Keratinocyte (primary cell): ENCODE measurements at places on chromosomes 4 and X.

DNA sequence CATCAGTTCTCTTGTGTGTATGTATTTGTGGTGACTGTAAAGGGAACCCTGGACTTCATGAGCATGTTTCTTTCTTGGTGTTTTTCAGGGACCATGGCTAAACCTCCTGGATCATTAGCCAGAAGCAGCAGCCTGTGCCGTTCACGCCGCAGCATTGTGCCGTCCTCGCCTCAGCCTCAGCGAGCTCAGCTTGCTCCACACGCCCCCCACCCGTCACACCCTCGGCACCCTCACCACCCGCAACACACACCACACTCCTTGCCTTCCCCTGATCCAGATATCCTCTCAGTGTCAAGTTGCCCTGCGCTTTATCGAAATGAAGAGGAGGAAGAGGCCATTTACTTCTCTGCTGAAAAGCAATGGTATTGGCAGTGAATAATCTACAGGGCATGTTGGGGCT, 157.0 kb downstream of the STIM2 start:
- DNase-seq = no peak

DNA sequence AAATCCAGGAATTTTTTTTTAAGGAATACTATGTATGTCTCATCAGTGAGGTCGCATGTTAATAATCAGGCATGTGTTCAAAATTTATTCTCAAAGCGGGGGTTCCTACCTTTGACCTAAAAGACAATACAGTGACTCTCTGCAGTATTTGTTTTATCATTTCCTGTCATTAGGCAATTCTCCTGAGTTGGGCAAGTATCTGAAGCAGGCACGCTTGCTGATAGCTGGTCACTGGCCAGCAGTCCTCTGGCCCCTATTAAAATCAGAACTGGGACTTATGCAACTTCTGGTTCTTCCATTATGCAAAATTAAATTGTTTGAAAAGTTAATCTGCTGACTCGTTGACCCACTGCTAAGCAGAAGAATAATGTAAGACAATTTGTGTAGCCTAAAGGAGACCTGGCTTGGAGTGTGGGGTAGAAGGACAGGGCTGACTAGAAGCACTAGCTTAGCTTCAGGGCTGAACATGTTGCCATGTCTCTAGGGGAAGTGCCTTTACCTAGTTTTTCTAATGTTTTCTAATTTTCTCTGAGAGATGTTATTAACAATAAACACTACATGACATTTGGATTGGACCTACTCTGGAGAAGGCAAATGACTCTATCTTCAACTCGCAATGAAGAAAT, 36.0 kb upstream of the GABRA2 start:
- DNase-seq = no peak

GRCh38 chrX:11430271-11430670, 137.1 kb downstream of the AMELX start:
- no peak for DNase-seq

DNA sequence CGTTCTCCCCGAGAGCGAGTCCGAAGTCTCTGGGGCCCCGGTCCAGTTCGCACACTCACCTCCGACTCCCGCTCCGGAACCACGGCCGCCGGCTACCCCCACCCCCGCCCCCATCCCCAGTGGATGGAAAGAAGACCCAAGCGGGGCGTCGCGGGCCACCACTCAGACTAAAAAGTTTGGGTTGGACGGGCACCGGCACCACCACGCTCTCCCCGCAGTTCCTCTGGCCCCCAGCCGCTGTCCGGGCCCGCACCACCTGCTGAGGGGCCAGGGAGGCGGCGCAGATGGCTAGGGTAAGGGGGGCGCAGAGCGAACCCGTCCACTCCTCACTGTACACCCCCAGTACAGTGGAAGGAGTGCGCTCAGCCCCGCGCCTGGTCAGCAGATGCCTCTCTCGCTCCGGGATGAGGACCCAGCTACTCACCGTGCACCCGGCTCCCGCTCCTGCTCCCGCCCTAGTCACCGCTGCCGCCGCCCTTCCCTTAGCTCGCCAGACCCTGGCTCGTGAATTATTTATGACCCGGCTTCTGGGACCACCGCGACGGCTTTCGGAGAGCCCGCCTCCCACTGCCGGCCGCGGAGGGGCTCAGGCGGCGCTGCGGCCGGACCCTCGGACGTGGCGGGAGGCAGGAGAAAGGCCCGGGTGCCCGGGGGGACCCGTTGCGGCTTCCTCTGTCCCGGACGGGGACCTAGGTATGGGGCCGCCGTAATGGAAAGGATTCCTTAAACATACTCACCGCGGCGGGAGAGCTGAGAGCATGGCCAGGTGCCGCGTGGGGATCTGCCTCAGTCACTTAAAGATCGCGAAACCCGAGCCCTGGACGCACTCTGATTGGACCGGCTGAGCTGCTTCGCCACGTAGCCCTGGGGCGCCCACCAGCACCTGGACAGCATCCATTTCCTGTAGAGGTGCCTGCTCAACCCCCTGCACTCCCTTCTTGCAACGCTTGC, at the start of gene PROM1:
Gene PROM1 (minus strand): TSS at position 783 of the 951 bp plus-strand sequence. CDS start 8,117 bp downstream, outside the sequence.
- no peak for DNase-seq

DNA sequence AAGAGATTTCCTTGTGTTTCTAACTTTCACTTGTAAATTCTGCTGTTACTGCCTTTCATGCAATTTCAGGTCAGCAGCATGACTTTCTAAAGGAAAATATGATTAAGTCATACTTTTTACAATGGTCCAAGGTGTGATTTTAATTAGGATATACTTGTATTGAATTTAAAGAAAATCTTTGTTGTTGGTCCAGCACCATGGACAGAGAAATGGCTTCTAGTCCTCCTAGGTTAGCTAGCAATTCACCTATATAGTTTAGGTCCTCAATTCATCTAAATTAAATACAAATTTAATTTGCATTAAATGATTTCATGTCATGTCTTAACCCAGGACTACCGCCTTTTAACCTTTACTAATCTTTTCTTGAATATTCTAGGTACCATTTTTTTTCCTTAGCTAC, 304.9 kb upstream of the RPS6KA3 start:
- DNase-seq = no peak

DNA sequence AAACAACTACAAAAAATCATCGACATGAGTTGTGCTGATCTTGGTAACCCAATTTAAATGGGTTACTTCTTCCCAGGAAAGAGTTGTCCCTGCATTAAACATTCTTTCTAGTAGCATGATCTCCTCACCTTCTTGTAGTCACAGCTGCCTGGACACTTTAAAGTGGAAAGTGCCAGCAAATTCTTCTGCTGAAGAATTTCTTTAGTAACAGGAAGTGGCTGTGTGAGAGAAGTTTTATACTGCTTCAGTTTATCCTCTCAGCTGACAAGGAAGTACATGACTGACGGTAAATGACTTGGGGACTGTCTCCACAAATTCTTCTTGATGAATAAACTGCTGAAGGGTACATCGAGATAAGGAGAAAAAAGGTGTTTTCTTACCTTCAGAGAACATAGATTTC, 18.2 kb upstream of the TNIP3 start:
- no peak for DNase-seq
